ENCODE measurements at places on chromosomes 16 and 17.

GRCh38 chr17:74289688-74290087 is 15.7 kb downstream of the DNAI2 start:
- no peak for DNase-seq

- DNase-seq = no peak
These were observed 477 bp downstream of the CFAP20 start for GRCh38 chr16:58128711-58129096.

- no peak for DNase-seq
These were observed 561 bp downstream of the CCDC47 start for GRCh38 chr17:63772801-63773271.

DNA sequence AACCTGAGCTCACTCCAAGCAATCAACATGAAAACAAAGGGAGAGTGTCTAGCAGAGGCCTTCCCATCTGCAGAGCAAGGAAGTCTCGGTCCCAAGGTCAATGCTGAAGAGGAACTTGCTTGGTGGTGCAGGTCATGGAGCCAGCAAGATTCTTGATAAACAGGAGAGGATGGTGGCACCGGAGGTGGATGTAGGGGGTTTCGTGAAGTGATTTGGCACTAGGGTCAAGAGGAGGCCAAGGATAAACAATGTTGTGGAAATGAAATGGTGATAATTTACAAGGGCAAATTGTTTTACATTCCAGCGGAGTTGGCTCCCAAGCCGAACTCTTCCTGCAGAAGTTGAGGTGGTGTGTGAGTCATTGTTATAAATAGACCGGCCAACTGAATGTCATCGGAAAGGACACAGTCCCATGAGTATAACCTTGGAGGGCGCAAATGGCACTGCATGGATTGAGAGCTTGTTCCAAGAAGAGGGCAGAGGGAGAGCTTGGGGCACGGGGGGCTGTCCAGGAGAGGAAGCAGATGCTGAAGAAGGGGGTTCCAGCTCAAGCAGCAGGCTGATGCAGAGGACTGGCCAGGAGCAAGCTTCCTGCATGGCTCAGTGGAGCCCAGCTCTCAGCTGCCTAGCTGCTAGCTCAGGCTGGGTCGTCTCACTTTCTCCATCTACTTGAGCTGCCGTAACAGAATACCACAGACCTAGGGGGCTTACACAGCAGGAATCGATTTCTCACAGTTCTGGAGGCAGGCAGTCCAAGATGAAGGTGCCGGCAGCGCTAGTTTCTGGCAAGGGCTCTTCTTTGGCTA is 136.6 kb downstream of the COPRS start:
- DNase-seq = no peak

- no peak for DNase-seq
These were observed 1.6 kb downstream of the C1QL1 start for GRCh38 chr17:44966348-44967025.

- DNase-seq = no peak
These were observed 6.7 kb downstream of the LRRC36 start for GRCh38 chr16:67333315-67333714.

GRCh38 chr16:49932434-49932833 is 76.5 kb upstream of the ZNF423 start:
- no peak for DNase-seq

GRCh38 chr16:68227183-68227793 is 8.6 kb downstream of the ESRP2 start:
- DNase-seq = no peak

- DNase-seq = no peak
These were observed 745 bp upstream of the ABCC1 start for GRCh38 chr16:15948532-15949209.

DNA sequence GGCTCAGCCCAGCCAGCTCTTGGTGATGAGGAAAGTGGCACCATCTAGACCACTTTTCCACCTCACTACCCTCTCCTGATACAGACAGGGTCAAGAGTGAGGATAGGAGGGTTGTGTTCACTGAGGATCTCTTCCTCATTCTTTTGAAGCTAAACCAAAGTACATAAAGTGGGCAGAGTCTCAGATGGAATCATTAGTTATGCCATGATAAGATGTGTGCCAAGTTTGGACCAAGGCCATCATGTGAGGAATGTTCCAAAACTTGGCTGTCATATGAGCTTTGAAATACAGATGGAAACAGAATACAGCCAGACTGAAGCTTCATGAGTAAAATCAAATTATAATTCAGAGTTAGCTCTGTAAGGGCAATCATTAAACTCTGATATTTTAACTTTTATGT is 37.2 kb downstream of the ACSM1 start:
- no peak for DNase-seq

DNA sequence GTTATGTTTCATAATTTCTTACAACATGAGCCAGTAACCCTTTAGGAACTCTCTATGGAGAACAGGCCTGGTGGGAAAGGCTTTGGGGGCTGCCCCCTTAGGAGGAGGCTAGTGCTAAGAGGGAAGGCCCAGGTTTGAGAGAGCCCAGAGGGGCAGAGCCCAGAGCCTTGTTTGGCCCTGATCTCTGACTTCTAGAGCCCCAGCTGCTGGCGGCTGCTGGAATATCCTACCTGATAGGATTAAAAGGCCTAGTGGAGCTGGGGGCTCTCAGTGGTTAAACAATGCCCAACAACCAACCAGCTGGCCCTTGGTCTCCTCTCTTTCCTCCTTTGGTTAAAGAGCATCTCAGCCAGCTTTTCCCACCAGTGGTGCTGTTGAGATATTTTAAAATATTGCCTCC is 54.1 kb downstream of the IGF2BP1 start:
- DNase-seq = no peak

GRCh38 chr17:48528153-48528935 is 2.5 kb downstream of the HOXB1 start:
- DNase-seq = no peak

DNA sequence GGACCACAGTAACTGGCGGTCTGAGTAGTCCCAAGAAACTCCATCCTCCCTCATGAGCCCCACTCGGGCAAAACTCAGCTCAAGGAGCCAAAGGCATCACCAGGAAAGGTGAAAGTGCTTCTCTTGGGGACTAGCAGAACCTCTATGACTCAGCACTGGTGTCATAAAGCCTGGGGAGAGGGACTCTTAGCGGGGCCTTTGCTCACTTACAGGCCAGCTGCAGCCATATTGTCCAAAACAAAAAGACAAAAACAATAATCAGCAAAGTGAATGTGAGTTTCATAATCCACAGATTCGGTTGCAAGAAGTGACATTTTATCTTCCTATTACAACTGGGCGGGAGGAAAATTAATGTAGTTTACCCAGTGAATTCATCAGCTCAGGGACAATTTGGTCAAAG is at the start of gene TEKT5:
TSS of gene TEKT5 (minus strand) at position 101 of the 400 bp plus-strand sequence. CDS start at position 44, 57 bp downstream.
- DNase-seq = no peak

- DNase-seq = no peak
These were observed 174.3 kb upstream of the CHMP6 start for GRCh38 chr17:80817321-80817845.

GRCh38 chr17:30952638-30953393 is 18.0 kb upstream of the RNF135 start:
- DNase-seq = no peak

DNA sequence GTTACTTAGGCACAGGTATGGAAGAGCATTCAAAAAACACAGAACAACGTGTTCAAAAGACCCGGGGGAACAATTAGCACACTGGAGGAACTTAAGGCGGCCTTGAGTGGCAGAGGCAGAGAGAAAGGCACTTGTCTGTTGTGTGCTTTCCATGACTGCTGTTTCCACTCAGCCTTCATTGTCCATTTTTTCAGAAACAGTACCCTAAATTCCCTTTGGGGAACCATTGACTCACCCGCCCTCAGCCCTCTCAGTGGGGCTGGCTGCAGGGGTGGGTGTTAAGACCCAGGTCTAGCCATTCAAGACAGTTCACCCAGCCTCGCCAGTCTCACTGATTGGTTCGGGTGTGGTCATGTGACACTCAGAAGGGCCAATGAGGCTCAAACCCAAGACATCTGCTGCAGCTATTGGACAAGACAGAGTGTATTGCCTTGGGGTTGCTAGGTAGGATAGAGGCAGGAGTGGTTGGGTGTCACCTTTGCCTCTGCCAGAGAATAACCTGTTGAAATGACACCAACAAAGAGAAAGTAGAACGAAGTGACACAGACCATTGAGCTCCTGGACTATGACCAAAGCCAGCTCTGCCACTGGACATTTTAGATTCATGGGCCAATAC is 19.6 kb upstream of the CEP20 start:
- DNase-seq = no peak

DNA sequence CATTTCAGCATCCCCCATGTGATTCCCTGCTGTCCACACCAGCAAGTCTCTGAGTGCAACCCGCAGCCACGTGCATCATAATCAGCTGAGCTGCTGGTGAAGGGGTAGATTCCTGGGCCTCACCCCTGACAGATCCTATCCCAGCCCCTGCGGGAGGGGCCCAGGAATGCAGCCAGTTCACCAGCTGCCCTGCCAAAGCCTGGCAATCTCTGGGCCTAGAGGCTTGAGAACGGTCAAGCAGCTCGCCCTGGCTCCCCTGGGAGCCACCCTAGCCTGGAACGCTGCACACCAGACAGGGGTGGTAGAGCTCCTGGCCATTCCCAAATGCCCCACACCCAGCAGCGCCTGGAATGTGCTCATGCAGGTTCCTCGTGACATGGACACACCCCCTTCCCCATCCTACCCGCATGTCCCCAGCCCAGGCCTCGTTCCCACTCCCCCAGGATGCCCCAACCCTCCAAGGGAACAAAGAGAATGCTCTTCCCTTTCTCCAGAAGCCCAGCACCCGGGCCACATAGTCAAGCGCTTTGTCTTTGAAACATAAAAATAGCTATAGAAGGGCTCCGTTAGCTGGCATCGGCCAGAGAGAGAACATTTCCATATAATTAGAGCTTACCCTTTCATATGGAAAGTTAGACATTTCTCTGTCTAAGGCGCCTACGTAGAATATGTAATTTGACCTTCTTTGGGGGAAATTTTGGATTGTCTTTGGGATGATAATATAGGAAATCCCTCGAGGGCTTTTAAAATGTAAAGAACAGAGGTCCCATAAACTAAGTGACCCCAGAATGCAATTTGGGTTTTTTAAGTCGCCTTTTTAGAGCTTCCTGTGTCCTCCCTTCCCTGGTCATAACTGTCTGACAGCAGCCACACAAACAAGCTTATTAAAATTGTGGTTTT is 3.4 kb downstream of the CEP295NL start:
- DNase-seq = no peak

DNA sequence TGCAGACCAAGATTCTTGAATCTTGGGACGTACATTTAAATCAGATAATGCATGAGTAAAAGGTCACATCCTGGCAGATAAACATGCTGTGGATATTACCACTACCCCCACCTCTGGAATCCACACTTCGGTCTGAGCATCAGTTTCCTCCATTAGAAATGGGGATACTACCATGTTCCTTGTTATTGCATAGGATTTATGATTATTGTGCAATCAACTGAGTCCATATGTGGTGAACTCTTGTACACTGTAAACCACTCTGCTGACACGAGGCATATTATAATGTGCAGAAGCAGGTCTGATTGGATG is 108.7 kb downstream of the VAT1L start:
- no peak for DNase-seq

- no peak for DNase-seq
These were observed 189.9 kb downstream of the WWOX start for GRCh38 chr16:78289373-78289772.

DNA sequence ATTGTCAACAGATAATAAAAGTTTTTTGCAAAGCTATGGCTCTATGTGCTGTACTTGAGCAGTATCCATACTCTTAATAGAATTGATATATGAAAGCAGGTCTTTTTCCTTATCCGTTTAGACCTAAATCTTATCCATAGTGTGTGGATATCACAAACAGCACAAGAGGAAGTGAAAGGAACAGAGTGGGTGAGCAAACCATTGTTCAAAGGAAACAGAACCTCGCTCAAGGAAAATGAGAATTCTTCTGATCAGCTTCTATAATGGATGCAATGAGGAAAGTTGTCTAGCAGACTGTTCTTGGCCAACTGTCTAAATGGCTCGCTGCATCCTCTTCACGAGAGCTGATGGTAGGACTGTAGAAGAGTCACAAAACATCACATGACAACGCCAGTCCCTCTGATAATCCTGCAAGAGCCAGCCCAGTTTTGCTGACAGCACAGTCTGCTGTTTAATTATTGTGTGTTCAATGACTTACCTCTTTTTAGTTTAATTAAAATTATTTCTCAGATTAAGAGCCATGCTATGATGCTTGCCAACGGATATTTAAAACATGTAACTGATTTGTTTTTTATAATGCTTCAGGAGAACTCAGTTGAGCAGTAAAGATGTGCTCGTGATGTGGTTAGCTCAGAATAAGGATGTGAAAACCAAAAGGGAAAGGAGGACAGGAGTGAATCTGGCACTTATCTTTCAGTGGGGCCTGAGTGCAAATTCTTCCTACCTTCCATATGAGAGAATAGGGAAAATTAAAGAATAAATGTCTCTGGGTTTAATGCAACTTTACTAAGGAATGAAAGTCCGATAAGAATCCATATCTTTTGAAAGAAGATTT is 38.5 kb downstream of the WWOX start:
- DNase-seq = no peak

GRCh38 chr17:45834471-45835396 is 9.9 kb upstream of the SPPL2C start:
- DNase-seq = no peak

DNA sequence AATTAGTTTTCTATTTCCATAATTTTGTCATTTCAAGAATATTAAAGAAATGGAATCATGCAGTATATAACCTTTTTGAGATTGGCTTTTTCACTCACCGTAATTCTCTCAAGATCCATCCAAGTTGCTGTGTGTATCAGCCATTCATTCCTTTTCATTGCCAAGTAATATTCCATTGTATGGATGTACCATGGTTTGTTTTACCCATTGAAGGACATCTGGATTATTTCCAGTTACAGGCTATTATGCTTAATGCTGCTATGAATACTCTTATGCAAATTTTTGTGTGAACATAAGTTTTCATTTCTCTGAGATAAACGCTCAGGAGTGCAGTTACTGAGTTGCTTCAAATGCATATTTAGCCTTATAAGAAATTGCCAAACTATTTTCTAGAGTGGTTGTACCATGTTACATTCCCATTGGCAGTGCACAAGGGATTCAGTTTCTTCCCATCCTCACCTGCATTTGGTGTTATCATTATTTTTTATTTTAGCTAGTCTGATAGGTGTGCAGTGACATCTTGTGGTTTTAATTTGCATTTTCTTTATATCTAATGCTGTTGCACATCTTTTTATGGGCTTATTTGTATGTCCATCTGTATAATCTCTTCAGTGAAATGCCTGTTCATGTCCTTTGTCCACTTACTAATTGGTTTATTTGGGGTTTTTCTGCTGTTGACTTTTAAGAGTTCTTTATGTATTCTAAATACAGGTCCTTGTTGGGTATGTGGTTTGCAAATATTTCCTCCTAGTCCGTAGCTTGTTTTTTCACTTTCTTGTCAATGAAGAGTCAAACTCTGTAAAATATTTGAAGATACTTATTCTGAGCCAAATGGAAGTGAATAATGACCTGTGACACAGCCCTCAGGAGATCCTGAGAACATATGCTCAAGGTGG is 32.7 kb downstream of the BMERB1 start:
- DNase-seq = no peak

- no peak for DNase-seq
These were observed 759 bp downstream of the ASPHD1 start for GRCh38 chr16:29900888-29901606.

- DNase-seq = no peak
These were observed 84.8 kb downstream of the MAP2K6 start for GRCh38 chr17:69499318-69499717.

GRCh38 chr16:80931801-80932707 is 74.6 kb downstream of the CMC2 start:
- no peak for DNase-seq

- no peak for DNase-seq
These were observed 189.4 kb downstream of the CCDC182 start for GRCh38 chr17:57555636-57556175.

- DNase-seq = no peak
These were observed 1.6 kb upstream of the ETV4 start for GRCh38 chr17:43547659-43548256.

Measured in stimulated activated CD8-positive, alpha-beta memory T cell treated with anti-CD3 and anti-CD28 coated beads, Interleukin-4, amount 100 ng/mL, for 1 hour (primary cell).